Activated T-helper 17 cell treated with anti-CD3 and anti-CD28 coated beads, Interleukin-2, amount 50 U/mL, for 72 hours (primary cell): ENCODE measurements at places on chromosomes 2 and 18. TPM values are rescaled to one million over a fixed set of nuclear protein-coding genes. Genes with fewer than 3 reads are reported as not detected.

The EVX2 gene
- total RNA-seq, result not detected

The NR4A2 gene
- total RNA-seq, result 1.9 TPM

The GNAL gene
- total RNA-seq, result 0.30 TPM

The OTOF gene
- 2.1 TPM for total RNA-seq

The POMC gene
- 5.2 TPM for total RNA-seq

DNA sequence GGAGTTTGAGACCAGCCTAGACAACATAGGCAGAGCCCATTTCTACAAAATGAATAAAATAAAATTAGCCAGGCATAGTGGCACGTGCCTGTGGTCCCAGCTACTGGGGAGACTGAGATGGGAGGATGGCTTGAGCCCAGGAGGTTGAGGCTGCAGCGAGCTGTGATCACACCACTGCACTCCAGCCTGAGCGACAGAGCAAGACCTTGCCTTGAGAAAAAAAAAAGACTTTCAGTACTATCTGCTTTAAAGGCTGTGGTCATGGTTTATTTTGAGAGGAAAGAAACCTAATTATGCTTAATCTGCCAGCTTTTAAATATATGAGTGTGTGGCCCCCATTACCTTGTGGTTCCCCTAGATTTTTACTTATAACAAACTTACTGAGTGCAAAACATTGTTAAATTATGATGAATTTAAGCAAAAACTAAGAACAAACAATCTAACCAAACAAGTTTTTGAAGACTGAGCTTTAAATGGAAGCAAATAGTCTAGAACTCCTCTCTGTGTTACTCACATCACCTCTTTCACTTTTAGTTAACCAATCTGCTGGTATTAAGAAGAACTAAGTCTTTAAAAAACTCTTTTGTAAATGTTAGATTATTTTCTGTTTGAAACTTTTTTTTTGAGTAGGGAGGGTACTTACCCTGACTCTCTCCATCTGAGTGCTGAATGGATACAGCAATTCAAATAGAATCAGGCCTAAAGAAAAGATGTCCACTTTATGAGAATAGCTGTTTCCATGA lies 65.4 kb downstream of the EIF2AK3 start:
- no peak overlapping the region for H3K4me3 ChIP-seq
- H3K27me3 ChIP-seq, result no peaks in the 10 kb centered on the region
- peak; percentile 31 for ATAC-seq
- H3K27ac ChIP-seq, result peak overlapping the region; percentile 56
- H3K4me1 ChIP-seq, result peaks cover 6% of the 10 kb centered on the region

DNA sequence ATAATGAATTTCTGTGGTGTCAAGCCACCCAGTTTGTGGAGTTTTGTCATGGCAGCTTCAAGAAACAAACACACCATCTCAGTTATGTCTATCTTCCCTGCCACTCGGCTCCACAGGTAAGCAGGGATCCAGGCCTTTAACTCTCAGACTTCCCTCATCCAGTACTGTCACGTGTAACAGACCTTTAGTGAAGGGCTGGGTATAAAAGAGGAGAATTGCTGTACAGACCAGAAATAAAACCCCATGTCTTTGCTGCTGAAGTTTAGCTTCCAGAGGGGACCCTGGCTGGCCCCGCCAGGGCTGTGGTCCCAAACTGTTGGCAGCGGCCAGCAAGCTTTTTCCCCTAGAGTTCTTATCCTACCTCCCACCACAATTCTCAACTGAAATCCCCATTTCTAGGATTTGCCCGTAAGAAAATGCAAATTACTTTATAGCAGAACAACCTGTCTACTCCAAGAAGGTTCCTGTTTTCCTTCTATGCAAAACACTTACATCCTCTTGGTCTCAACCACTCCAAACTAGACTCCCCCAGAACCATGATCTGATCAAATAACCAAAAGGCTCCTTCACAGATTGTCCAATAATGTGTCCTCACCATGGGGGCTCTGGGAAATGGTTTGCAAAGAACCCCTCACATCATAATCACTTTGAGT lies 438.0 kb upstream of the ID2 start:
- no peak overlapping the region for H3K4me3 ChIP-seq
- peaks cover 10% of the 10 kb centered on the region for H3K36me3 ChIP-seq
- H3K4me1 ChIP-seq, result peaks cover 21% of the 10 kb centered on the region
- no peaks in the 10 kb centered on the region for H3K27me3 ChIP-seq
- H3K27ac ChIP-seq, result peak overlapping the region; percentile 61

GRCh38 chr2:2881499-2881898 lies 496.1 kb downstream of the EIPR1 start:
- H3K4me3 ChIP-seq, result no peak overlapping the region
- H3K4me1 ChIP-seq, result no peaks in the 10 kb centered on the region
- H3K36me3 ChIP-seq, result no peaks in the 10 kb centered on the region
- ATAC-seq, result no peak

DNA sequence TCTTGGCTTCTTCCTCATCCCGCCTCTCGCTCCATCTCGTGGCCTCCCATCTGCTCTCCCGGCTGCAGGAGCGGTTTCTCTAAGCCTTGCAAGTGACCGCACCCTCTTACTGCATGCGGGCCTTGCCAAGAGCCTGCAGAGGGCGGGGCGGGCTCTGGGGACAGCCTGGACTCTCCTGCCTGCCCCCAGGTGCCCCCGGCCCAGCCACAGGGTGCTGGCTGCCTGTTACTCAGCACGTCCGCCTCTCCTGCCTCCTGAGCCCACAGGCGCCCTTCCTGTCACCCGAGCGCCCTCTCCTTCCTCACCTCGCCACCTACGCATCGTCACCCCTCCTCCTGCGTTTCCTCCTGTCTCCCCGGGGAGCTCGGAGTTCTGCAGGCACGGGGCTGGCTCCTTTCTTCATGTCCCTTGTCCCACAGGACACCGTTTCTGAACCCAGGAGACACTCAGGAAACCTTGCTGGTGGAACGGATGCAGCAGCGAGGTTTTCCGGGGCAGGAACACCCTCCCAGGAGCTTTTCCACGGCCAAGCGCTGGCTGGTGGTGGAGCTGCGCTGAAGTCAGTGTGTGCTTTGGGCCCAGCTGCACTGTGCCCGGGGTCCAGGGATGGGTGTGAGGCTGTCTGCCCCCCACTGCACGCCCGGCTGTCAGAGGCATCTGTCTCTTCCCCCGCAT lies 28.5 kb downstream of the HPCAL1 start:
- peak; percentile 74 for ATAC-seq
- H3K4me3 ChIP-seq, result peak overlapping the region; percentile 88
- peak overlapping the region; percentile 96 for H3K27ac ChIP-seq

DNA sequence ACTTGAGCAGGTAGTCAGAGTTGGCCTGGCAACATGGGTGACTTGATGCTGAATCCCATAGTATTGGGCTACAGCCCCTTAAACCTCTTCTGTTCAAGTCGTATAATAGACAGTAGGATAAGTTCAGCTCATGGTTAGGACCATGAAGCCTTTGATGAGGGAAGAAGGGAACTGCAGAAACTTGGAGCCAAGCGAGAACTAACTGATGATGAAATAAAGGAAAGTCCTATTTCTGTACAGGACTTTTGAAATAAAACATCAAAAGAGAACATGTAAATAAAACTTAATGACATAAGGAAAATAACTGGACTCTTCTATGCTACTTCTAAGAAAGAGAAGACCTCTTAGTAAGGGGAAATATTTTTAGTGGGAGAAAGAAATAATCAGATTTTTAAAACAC lies 51.2 kb upstream of the UGP2 start:
- H3K4me1 ChIP-seq, result peaks cover 5% of the 10 kb centered on the region
- no peak overlapping the region for H3K27ac ChIP-seq
- H3K36me3 ChIP-seq, result no peaks in the 10 kb centered on the region

GRCh38 chr2:174335988-174336500 lies 1.3 kb downstream of the SP9 start:
- H3K27ac ChIP-seq, result no peak overlapping the region
- peaks cover 18% of the 10 kb centered on the region for H3K36me3 ChIP-seq
- H3K4me3 ChIP-seq, result peak overlapping the region; percentile 58

DNA sequence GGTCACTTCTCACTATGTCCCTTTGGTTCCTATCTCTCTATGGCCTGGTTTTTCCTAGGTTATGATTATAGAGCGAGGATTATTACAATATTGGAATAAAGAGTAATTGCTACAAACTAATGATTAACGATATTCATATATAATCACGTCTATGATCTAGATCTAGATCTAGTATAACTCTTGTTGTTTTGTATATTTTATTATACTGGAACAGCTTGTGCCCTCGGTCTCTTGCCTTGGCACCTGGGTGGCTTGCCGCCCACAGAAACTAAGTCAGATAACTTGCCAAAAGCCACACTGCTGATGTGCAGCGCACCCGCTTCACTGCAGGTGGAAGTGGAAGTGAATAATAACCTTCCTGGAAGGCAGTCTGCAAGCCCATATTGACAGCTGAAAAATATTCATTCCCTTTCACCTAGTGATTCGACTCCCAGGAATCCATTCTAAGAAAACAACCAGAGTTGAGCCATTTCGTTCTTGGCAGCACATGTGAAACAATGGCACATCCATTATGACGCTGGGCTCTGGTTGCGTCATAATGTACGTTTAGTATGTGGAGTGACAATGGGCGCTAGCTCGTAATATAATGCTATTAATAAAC lies 725 bp upstream of the ANKRD53 start:
- peaks cover 3% of the 10 kb centered on the region for H3K27me3 ChIP-seq
- H3K4me3 ChIP-seq, result peak overlapping the region; percentile 93
- peak; percentile 52 for ATAC-seq
- H3K4me1 ChIP-seq, result peaks cover 14% of the 10 kb centered on the region
- no peaks in the 10 kb centered on the region for H3K36me3 ChIP-seq

DNA sequence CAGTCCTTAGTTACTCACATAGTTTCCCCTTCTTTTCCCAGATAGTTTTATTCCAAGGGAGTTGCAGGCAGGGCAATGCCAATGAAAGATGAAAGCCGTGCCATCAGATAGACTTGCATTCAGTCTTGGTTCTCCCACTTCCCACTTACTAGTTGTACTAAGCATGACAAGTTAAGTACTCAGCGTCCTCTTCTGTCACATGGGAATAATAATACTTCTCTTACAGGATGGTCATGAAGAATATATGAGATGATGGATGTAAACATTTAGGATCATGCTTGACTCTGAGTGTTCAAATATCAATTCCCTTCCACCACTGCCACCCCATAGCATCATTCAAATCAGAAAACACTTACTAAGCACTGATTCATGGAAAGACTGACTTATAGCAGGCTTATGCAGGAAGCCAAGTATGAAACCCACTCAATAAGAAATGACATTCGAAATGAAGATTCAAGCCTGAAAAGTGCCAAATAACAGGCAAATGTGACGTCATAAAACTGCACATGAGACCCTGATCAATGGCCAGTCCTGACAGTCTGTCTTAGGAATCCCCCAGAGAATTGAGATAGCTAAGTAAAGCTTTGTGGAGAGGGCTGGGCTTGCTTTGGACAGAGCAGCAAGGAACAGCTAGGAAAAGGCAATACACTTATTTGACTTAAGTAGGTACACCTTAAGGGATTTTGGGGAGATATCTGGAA lies 11.1 kb upstream of the EVA1A start:
- H3K4me1 ChIP-seq, result no peaks in the 10 kb centered on the region
- no peak overlapping the region for H3K4me3 ChIP-seq
- no peak overlapping the region for H3K27ac ChIP-seq
- H3K27me3 ChIP-seq, result peaks cover 36% of the 10 kb centered on the region
- peak; percentile 34 for ATAC-seq
